ENCODE measurements at places on chromosomes 2 and 18. TPM values are rescaled to one million over a fixed set of nuclear protein-coding genes. Genes with fewer than 3 reads are reported as not detected.

The IL1RN gene
- 2.8 TPM for total RNA-seq

The DSG1 gene
- not detected for total RNA-seq

- H3K4me3 ChIP-seq: peak overlapping the region; percentile 19
- H3K27ac ChIP-seq: peak overlapping the region; percentile 38
- H3K36me3 ChIP-seq: no peaks in the 10 kb centered on the region
These were observed 127.8 kb downstream of the MBP start for GRCh38 chr18:77004555-77005380.

DNA sequence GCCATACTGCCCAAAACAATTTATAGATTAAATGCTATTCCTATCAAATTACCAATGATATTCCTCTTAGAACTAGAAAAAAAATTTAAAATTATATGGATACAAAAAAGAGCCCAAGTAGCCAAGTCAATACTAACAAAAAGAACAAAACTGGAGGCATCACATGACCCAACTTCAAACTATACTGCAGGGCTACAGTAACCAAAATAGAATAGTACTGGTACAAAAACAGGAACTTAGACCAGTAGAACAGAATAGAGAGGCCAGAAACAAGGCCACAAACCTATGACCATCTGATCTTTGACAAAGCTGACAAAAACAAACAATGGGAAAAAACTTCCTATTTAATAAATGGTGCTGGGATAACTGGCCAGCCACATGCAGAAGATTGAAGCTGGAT lies 86.1 kb upstream of the KYNU start:
- no peak for DNase-seq
- H3K4me1 ChIP-seq: no peaks in the 10 kb centered on the region
- no peak overlapping the region for H3K4me3 ChIP-seq
- H3K27ac ChIP-seq: no peak overlapping the region
- no peaks in the 10 kb centered on the region for H3K27me3 ChIP-seq
- no peaks in the 10 kb centered on the region for H3K36me3 ChIP-seq

DNA sequence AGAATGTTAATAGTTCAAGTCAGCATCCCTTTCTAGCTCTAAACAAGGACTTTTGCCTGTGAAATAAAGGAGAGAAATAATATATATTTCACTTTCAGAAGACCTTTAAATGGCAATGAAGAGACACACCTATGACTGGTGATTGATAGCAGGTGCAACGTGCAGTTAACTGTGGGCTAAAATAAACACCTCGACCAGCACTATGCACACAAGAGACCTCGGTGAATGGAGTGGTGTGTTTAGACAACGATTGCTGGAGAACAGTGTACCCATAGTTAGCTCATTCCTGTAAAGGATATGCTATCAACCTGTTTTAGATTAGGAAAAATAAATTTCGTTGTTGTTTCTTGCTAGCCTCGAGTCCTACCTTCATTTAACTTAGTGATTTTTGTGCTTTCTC lies 143.4 kb downstream of the NR4A2 start:
- DNase-seq: no peak
- no peak overlapping the region for H3K4me3 ChIP-seq
- no peaks in the 10 kb centered on the region for H3K36me3 ChIP-seq
- H3K27me3 ChIP-seq: no peaks in the 10 kb centered on the region
- no peaks in the 10 kb centered on the region for H3K4me1 ChIP-seq
- no peak overlapping the region for H3K27ac ChIP-seq

All from naive thymus-derived CD4-positive, alpha-beta T cell (primary cell).